Fibroblast of the aortic adventitia (primary cell): ENCODE measurements at places on chromosomes 3 and 15.

DNA sequence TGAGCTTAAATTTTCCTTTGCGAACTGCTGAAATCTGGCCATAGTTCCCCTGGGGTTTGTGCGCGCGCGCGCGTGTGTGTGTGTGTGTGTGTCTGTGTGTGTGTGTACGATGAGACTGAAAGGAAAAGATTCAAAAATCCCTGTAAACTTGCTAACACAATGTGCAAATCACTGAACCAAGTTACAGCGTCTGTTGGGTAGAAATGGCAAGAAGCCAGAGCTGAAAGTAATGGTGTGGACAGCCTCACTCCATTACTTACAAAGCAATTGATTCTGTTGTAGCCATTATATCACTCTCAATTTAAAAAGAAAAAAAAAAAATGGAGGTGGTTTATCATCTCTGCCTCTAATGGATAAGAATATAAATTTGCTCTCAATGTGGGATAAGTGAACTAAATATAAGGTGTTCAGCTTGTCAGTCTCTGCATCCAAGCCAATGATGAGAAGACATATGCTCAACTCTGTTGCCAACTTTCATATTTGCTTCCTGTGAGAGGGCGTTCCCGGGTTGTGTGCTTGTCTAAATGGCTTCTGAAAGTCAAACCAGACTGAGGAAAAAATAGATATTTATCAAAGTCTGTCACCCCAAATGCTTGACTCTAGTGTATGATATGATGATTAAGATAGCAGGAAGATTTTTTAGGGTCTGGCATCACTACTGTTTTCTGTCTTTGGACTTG lies 422.2 kb downstream of the ZNF385D start:
- DNase-seq: no peak

DNA sequence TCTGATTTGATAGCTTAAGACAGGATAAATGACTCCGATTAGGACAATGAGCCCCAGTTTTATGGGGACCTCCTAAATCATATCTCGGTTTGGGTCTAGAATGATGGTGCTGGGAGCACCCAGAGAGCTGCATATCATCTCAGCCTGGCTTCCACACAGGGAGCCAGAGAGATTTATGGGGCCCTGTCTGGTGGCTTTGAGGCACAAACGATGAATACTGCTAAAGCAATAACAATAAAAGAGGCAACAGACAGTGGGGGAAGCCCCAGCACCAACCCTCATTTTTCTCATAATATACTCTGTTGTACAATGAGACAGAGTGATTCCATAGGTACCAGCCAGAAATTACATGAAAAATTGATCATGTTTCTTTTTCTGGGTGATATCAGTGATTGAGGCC lies 889.0 kb upstream of the CFAP20DC start:
- DNase-seq: no peak

DNA sequence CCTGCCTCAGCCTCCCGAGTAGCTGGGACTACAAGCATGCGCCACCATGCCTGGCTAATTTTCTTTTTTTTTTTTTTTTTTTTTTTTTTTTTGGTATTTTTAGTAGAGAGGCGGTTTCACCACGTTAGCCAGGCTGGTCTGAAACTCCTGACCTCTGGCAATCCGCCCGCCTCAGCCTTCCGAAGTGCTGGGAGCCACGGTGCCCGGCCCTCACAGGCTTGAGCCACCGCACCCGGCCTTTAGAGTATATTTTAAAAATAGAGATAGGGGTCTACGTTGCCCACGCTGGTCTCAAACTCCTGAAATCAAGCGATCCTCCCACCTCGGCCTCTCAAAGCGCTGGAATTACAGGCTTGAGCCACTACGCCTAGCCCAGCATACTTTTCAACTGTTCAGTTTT lies 93.4 kb upstream of the CHD2 start:
- DNase-seq: no peak

DNA sequence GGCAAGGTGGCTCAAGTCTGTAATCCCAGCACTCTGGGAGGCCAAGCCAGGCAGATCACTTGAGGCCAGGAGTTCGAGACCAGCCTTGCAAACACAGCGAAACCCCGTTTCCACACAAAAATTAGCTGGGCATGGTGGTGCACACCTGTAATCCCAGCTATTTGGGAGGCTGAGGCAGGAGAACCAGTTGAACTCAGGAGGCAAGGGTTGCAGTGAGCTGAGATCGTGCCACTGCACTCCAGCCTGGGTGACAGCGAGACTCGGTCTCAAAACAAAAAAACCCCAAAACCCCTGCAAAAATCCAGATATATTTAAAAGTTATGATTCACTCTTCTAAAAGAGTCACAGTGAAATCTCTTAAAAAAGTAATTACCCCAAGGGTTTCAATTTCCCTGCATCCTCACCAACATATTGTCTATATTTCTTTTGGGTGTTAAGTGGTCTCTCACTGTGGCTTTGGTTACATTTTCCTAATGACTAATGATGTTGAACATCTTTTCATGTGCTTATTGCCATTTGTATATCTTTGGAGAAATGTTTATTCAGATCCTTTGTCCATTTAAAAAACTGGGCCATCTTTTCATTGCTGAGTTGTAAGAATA lies 73.2 kb upstream of the UBP1 start:
- no peak for DNase-seq

DNA sequence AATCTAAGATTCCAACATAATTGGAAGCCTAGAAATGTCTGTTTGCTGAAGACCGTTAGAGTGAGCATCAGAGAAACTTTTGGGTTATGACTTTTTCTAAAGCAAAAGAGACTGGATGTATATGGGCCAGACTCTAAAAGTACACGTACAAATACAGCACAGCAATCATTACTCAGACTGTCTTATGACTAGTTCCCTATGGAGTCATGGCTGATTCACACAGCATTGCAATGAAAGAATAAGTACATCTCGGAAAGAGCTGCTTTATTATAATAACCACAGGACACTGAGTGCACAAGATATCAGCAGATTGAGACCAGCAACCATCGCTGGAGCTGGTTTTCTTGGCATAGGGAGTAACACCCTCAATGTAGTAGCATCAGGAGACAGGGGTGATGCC lies 618.6 kb downstream of the NLGN1 start:
- peak; percentile 75 for DNase-seq

GRCh38 chr3:28117598-28117997 lies 123.8 kb upstream of the CMC1 start:
- DNase-seq: no peak

DNA sequence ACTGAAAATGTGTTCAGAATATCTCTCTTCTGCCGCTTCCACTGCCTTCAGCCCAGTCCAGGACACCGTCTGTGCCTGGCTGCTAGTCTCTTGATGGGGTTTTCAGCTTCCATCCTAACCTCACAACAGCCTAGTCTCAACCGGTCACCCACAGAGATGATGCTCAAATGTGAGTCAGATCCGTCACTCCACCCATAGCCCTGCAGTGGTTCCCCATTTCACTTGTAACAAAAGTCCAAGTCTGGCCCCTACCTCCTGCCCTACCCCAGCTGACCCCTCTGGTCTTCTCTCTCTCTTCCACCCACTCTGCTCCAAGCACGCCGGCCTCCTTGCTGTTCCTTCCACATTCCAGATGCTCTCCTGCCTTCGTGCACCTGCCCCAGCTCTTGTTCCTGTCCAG lies 68.1 kb downstream of the PPARG start:
- DNase-seq: no peak

- DNase-seq: no peak
Observed at GRCh38 chr3:56787784-56788256, 13.9 kb downstream of the ARHGEF3 start.

- no peak for DNase-seq
Observed at GRCh38 chr3:46162975-46163555, 45.0 kb downstream of the CCR1 start.

- peak; percentile 74 for DNase-seq
Observed at GRCh38 chr3:57026944-57027343, 33.5 kb upstream of the SPATA12 start.

DNA sequence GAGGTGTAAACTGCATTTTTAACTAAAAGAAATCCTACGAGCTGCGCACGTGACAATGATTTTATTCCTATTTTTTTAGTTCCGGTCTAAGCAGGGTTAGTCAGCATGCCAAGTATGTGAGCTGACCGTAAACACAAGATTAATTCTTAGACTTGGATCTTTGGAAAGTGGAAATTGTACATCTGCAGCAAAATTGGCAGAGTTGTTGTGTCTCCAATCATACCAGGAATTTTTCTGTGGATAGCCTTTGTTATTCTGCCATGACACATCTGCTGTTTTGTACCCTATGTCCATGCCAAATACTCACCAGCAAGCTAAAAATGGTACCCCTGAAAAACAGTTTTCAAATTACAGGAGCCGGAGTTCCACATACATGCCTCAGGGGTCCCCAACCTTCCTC lies 562.5 kb downstream of the UNC13C start:
- DNase-seq: peak; percentile 8

DNA sequence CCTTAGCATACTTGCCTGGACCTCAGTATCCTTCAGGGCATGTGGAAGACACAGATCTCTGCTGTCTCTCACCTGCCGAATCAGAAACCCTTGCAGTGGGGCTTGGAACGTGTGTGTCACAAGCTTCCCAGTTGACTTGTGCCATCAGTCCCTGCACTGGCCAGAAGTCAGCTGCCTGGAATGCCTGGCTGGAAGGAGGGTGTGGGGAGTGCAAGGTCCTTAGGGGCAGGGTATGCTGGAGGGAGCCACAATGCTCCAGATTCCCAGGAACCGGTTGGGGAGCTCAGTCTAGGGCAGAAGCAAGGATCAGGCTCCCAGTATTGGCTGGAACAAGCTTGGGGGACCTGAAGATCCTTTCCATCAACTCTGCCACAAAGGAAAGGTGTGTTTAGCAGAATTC lies 27.1 kb downstream of the SPSB4 start:
- DNase-seq: no peak
